ENCODE measurements at places on chromosomes 3 and 15.

- DNase-seq = peak; percentile 38
These were observed 941.4 kb downstream of the PLOD2 start for GRCh38 chr3:145219355-145220235.

DNA sequence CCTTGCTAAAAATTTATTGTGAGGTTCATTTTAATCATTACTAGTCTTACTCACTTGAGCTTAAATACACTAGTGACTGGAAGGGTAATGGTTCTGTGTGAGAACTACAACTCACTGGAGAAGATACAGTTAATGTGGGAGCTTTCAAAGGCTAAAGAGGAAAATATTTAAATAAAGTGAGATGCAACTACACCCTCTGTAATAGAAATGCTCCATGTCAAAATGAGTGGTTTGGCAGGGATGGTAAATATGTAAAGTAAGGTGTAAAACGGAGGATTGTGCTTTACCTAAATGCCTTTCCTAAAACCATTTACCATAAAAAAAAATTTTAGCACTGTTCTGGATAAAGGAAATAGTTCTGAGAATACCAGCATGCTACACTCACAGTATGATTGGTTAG, 15.3 kb downstream of the LRRC57 start:
- no peak for DNase-seq

- no peak for DNase-seq
These were observed 23.5 kb upstream of the MYO1E start for GRCh38 chr15:59396211-59396610.

GRCh38 chr15:84752700-84753099, 4.3 kb downstream of the ZNF592 start:
- no peak for DNase-seq

- no peak for DNase-seq
These were observed 190.4 kb downstream of the FOXP1 start for GRCh38 chr3:71393093-71393492.

Measured in NCI-H446 (cell line).